Diencephalon (tissue), 1 donor: ENCODE measurements at places on chromosomes 2 and 18. TPM values are rescaled to one million over a fixed set of nuclear protein-coding genes. Genes with fewer than 3 reads are reported as not detected.

The KLHL14 gene
- total RNA-seq = 2.1 TPM

The DPP4 gene
- total RNA-seq = 0.46 TPM

The DAW1 gene
- total RNA-seq = 8.1 TPM

The CHN1 gene
- total RNA-seq = 99.7 TPM

The FBXO48 gene
- total RNA-seq = 1.4 TPM

The TMEM237 gene
- total RNA-seq = 35.1 TPM

The L3MBTL4 gene
- 19.8 TPM for total RNA-seq

The NXPH2 gene
- total RNA-seq = 19.4 TPM

The MBOAT2 gene
- 114 TPM for total RNA-seq

The IL1R2 gene
- not detected for total RNA-seq

The STK36 gene
- total RNA-seq = 34.1 TPM
